Ovary (tissue), 10 donors: ENCODE measurements at places on chromosomes 7 and 10. TPM values are rescaled to one million over a fixed set of nuclear protein-coding genes. Genes with fewer than 3 reads are reported as not detected.

- peaks cover 4% of the 10 kb centered on the region for H3K4me1 ChIP-seq
- DNase-seq = no peak
- no peak overlapping the region for H3K4me3 ChIP-seq
- no peaks in the 10 kb centered on the region for H3K36me3 ChIP-seq
- H3K27ac ChIP-seq = no peak overlapping the region
Measured at GRCh38 chr7:101823596-101823995, 6.2 kb downstream of the CUX1 start.

DNA sequence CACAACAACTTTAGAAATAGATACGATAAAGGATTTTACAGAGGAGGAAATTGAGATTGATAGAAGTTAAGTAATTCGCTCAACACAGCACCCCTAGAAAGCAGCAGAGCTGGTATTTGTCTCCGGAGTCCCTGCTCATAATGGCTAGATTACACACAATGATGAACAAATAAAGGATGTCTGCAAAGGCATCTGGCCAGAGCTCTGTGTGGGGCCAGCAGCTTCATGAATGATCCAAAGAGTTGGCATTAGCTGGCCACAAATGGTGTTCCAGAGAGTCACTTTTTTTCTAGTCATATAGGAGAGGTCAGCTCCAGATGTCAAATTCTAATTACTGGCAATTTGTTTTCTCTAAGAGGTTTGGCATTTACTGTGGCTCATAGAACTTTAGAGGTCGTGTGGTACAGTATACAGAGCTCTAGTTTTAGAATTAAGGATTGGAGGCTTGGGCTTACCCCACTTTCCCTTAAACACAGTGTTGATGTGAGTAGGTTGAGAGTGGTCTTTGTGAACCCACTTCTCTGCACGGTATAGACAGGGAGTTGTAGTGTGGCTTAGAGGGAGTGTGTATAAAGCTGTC, 186.2 kb downstream of the BICC1 start:
- H3K27ac ChIP-seq = no peak overlapping the region
- H3K4me1 ChIP-seq = peaks cover 14% of the 10 kb centered on the region
- no peak overlapping the region for H3K4me3 ChIP-seq
- H3K27me3 ChIP-seq = no peaks in the 10 kb centered on the region
- no peak for DNase-seq

GRCh38 chr10:22309180-22310000, 6.8 kb upstream of the COMMD3 start:
- H3K27ac ChIP-seq = no peak overlapping the region
- no peaks in the 10 kb centered on the region for H3K36me3 ChIP-seq
- no peak overlapping the region for H3K4me3 ChIP-seq
- H3K27me3 ChIP-seq = peaks cover 2% of the 10 kb centered on the region
- H3K4me1 ChIP-seq = no peaks in the 10 kb centered on the region

The ZNF467 gene
- total RNA-seq = 23.7 TPM
